Aorta (tissue), 5 donors: ENCODE measurements at places on chromosomes 2 and 18. TPM values are rescaled to one million over a fixed set of nuclear protein-coding genes. Genes with fewer than 3 reads are reported as not detected.

DNA sequence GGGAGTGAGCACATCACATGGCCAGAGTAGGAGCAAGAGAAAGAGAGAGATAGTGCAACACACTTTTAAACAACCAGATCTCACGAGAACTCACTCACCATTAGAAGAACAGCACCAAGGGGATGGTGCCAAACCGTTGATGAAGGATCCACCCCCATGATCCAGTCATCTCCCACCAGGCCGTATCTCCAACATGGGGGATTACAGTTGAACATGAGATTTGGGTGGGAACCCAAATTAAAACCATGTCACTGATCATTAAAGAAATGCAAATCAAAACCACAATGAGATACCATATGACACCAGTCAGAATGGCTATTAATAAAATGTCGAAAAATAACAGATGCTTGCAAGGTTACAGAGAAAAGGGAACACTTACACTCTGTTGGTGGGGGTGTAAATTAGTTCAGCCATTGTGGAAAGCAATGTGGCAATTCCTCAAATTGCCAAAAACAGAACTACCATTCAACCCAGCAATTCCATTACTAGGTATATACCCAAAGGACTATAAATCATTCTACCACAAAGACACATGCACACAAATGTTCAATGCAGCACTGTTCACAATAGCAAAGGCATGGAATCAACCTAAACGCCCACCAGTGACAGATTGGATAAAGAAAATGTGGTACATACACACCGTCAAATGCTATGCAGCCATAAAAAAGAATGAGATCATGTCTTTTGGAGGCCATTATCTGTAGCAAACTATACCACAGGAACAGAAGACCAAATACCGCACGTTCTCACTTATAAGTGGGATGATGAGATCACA, 137.1 kb downstream of the COL6A3 start:
- DNase-seq, result no peak

The REG3A gene
- total RNA-seq, result 4.1 TPM

DNA sequence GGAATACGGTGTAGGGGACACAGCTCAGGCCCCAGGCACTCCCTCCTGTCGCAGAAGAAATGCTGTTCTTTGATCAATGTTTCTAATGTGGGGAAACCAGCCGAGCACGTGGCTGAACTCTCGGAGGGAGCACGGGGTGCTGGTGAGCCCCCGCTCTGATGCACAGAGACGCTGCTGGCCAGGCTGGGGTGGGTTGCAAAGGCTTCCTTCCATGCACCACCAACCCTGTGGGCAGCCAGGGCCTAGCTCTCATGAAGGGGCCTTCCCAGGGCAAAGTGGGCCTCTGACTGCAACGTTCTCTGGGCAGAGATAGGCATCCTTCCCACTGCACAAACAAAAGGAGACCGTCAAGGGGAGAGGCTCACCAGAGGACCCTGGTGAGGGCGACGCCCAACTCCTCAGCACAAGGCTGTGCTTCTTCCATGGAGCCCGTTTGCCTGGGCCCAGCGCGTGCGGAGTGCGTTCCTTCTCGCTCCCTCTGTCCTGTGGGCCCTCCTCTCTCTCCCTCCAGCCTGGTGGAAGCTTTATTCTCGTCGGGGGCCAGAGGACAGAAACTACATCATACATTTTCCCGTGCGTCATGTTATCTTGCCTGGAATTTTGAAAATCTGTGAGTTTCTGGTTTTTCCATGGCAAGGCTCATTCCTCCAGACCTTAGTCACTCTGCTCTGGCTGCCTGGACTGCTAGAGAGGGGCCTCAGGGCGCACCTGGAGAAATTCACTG, 61.1 kb upstream of the SP3 start:
- no peak for DNase-seq

- DNase-seq, result no peak
These were observed 82.5 kb downstream of the DCDC2C start for GRCh38 chr2:3785890-3786273.

- no peak for DNase-seq
These were observed 44.7 kb downstream of the TANC1 start for GRCh38 chr2:159013103-159013502.

GRCh38 chr2:181677912-181678586, 2.3 kb downstream of the NEUROD1 start:
- peak; percentile 77 for DNase-seq

DNA sequence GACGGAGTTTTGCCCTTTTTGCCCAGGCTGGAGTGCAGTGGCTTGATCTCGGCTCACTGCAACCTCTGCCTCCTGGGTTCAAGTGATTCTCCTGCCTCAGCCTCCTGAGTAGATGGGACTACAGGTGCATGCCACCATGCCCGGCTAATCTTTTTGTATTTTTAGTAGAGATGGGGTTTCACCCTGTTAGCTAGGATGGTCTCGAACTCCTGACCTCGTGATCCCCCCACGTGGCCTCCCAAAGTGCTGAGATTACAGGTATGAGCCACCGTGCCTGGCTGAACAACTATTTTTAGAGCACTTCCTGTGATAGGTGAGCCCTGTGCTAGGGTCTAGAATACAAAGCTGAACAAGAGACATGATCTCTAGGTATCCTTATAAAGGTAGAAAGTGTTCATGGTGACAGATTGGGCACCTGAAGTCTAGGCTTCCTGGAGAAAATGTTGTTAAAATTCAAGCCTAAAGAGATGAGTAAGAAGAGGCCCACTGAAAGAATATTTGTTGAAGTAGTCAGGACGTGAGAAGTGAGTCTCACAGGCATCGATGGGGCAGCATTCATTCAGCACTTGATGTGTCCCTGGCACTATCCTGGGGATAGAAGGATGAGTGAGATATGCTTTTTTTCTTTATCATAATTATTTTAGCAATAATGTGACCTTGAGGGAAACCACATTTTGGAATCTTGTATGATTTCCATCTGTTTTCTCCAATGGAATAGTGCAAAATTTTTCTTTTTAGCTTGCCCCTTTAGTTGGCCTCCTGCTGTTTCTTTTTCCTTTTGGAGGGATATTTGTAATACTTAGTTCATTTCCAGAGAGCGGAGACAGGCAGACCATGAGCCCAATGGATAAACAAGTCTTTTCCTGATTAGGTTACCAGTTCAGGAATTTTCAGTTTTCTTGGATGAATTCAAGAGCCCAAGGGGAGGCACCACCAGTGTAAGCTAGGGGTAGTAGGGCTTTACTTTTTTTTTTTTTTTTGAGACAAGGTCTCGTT, 5.1 kb downstream of the ZNF236 start:
- no peak for DNase-seq

DNA sequence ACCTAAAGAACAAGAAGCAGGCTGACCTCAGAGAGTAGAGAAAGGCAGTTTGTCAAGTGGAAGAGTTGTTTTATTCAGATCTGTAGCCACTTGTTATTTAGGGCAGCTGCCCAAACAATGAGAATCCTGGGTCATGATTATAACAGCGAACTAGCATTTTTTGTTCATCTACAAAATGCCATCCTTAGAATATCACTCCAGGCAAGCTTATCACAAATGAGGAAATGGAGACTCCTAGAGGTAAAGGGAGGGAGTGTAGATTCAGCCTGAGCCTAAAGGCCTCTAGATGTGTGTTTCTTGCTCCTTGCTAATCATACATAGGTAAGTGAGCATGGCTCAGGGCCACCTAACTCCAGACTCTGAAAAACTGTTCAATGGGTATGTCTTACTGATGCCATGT, 126.1 kb downstream of the HNMT start:
- no peak for DNase-seq

DNA sequence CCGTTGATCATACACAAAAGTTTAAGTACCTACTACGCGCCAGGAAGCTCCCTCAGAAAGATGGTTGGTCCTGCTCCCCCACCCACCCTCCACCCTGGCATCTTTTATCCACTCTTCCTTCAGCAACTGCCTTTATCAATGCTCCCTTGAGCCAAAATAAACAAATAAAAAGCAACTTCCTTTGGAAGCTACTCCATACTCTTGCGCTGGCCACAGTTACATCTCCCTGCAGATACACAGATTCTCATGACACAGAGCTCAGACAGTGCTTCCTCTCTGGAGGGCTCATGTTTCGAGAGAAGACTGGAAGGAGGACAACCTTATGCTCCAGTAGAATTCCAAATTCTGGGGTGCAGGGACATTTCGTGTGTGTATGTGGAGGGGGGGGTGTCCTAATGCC, 3.8 kb upstream of the STEAP3 start:
- no peak for DNase-seq

The CABLES1 gene
- 25.7 TPM for total RNA-seq

The GAREM1 gene
- total RNA-seq, result 10.7 TPM

DNA sequence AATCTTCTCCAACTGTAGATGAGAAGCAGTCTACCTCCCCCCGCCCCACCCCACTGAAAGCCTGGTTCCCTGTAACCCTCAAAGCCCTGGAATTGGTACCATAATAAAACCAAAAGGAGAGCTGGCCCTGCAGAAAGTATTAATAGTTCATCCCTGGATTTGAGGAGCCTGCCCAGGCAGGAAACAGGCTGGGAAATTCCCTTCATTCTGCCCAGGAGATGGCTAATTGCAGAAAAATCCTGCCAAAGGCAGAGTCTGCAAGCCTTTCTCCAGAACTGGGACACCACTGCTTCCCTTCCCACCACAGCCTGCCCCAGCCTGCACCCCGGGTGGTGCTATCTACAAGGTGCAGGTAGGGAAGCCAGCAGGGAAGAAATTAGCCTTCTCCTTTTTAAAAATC, 16.3 kb downstream of the GKN2 start:
- DNase-seq, result no peak

DNA sequence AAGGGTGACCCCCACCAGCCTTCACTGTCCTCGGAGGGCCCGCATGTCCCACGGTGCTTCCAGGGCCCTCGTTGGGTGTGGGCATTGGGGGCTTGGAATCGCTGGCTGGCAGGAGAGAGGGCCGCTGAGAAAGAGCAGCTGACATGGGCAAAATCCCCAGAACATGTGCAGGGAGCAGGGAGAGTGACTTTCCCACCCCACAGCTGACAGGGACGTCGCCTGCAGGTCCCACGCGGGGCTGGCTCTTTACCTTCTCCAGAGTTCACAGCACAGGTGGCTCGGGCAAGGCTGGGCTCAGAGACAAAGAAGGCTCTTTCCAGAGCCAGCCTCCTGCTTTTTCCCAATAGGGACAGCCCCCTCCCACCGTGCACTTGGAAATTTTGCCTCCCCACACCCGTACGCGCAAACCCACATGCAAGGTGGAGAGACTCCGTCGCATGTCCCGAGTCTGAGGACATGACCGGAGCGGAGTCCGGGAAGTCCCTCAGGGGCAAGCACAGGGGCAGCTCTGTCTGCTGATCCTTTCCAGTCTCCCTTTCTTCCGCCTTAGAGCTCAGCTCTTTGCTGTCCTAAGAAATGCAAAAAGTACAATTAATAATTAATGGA, 370.2 kb upstream of the MYT1L start:
- DNase-seq, result no peak

DNA sequence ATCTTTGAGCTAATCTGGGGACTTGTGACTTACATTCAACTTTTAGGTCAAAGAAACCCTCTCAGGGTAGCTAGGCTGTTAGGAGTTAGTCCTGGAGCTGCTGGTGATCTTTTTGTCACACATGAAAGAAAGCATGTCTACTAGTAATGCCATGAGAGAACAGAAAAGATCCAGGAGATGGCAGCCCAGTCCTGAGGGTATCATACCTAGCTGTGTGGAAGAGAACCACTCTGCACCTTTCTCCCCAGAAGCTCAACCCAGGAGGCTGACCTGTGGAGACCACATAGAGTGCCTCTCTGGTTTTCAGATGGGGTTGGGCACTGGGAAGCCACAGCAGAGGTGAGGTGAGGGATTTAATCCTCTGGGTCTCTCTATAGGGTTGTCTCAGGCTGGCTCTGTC, 460.2 kb upstream of the UBE2E3 start:
- no peak for DNase-seq

The ZNF385B gene
- total RNA-seq, result 4.6 TPM

The GPR39 gene
- 0.23 TPM for total RNA-seq

DNA sequence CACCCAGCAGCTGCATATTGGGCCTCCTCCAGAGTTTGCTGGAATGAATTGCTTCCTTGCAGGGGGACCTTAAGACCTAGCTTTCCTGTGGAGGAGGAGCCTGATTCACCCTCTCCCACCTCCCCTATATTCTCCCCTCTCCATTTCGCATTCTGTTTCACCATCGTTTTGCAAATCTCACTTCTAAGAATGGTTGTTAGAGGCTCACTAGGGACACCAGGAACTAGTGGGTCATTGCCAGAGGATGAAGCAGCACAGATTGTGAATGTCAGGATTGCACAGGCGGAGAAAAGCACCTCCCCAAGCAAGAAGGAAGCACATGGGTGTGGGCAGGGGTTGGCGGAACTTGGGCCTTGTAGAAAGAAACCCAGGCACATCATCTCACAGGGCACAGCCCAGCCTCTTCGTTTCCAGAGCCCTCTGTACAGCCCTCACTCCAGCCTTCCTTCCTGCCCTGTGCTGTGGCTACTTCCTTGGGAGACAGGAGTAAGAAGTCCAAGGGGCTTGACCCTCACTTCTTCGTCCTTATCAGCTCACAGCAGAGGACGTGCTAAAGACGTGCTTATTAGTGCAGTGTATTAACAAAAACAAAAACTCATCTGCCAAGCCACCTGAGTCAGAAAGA, 63.4 kb downstream of the TACR1 start:
- DNase-seq, result no peak

DNA sequence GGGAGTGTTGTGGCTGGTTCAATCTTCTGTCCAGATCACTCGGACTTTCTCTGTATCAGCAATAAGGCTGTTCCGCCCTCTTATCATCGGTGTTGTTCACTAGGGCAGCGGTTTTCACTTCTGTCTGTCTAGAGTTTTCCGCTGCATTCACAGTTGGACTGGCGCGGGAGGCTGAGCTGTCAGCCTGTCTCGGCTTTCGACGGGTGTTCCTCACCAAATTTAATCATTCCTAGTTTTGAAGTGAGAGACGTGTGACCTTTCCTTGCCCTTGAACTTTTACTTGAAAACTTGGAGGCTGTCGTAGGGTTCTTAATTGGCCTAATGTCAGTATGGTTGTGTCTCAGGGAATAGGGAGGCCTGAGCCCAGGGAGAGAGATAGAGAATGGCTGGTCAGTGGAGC, 108.3 kb downstream of the NFATC1 start:
- DNase-seq, result peak; percentile 12

DNA sequence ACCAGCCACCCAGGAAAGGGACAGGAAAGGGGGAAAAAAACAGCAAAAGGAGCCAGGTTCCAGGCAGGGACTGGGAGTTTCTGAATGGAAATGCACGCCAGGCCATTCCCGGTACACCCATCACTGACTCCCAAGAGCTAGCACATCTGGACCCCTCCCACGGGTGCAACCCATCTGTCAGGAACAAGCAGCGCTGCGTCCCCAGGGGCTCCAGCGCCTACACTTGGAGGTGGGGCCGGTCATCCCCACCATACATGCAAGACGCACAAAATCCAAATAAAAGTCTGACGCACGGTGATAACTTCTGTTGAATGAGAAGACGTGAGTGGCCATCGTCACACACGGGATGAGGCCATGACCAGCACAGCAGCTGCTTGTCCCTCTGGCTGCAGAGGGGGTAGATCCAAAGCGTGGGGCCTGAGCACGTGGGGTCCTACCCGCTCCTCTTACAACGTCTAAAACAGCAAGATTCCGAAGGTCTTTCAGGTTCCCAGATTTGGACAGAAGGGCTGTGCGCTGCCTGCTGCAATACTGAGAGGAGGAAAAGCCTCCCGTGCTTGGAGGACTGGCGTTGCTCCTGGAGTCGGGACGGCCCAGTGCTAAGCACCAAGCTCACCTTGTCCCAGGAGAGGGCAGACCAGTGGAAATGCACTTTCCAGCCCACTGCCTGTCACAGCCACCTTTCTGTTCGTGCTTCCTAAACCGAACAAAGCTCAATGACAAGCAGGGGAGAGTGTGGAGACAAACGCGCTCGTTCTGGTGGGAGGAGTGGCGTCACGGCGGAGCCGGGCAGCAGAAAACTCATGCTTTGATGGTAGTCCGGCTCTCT, 68.9 kb downstream of the NDUFA10 start:
- DNase-seq, result peak; percentile 66

GRCh38 chr2:95058466-95058988, 33.0 kb downstream of the MAL start:
- DNase-seq, result no peak

The STRN gene
- total RNA-seq, result 31.8 TPM

The NR4A2 gene
- 10.4 TPM for total RNA-seq

The PTPN2 gene
- total RNA-seq, result 52.9 TPM
